Left ventricle myocardium inferior (tissue), 1 donor: ENCODE measurements at places on chromosomes 6 and 20. TPM values are rescaled to one million over a fixed set of nuclear protein-coding genes. Genes with fewer than 3 reads are reported as not detected.

- no peak for DNase-seq
Observed at GRCh38 chr6:110897433-110897832, 22.8 kb downstream of the AMD1 start.

GRCh38 chr6:16729183-16729691 lies 32.0 kb downstream of the ATXN1 start:
- DNase-seq, result no peak

- DNase-seq, result no peak
Observed at GRCh38 chr6:53703047-53703446, 37.5 kb upstream of the KLHL31 start.

GRCh38 chr6:1022719-1023118 lies 289.2 kb upstream of the FOXQ1 start:
- no peak for DNase-seq

- no peak for DNase-seq
Observed at GRCh38 chr20:47191074-47191673, 165.3 kb downstream of the ZMYND8 start.

GRCh38 chr6:142805042-142805441 lies 139.9 kb downstream of the HIVEP2 start:
- DNase-seq, result no peak

DNA sequence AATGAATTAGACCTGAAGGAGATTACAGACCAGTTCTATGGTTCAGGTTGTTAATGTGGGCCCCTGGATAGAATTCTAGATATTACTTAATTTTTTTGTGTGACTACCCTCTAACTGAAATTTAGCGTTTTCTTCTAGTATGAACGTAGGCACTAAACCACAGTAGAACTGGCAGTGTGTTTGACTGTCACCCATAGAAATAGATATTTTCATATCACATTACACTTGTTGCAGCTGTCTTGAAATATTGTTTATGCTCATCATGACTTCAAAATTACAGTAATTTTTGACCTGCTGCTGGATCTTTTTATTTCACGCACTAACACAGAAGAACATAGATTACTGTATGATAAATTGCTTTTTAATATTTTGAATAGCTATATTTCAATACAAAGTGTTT lies 31.6 kb downstream of the E2F3 start:
- no peak for DNase-seq

SYCP2L gene
- total RNA-seq, result 0.33 TPM

LPA gene
- total RNA-seq, result not detected

SPEF1 gene
- total RNA-seq, result 0.33 TPM
